ENCODE measurements at places on chromosomes 11 and 22.

- DNase-seq, result no peak
Measured at GRCh38 chr11:82355313-82355823, 378.3 kb downstream of the FAM181B start.

GRCh38 chr11:47533690-47534151 is 19.2 kb downstream of the CELF1 start:
- DNase-seq, result no peak

DNA sequence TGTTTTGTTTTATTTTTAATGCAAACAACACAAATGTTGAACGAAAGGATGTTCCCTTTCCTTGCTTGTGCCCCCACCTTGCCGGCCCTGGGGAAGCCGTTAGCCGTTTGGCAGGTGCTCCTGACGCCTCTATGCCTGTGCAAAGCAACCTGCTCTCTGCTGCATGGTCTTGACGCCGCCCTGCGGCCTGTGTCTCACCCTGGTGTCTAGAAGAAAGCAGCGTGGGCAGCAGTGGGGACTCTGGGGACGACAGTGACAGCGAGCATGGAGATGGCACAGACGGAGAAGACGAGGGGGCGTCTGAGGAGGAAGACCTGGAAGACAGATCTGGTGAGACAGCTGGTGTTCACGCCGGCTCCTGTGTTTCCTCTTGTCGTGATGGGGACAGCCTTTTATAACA is 5.5 kb downstream of the PHRF1 start:
- DNase-seq, result no peak

DNA sequence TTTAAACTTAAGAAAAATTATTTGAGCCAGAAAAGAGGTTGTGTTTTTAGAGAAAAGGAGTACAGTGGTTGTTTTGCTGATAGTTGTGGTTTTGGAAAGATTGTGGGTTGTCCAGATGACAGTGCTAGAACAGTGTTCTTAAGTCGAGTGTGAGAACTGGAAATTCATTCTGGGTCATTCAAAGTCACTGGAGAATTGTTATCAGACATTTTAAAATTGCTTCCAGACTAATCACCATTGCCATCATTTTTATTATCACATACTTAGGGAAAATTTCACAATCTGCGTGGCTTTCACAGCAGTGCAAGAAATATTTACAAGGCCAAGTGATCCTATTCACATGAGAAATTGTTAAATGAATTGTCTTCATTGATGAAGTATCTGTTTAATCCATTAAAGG is 242.2 kb upstream of the DDI1 start:
- DNase-seq, result no peak

DNA sequence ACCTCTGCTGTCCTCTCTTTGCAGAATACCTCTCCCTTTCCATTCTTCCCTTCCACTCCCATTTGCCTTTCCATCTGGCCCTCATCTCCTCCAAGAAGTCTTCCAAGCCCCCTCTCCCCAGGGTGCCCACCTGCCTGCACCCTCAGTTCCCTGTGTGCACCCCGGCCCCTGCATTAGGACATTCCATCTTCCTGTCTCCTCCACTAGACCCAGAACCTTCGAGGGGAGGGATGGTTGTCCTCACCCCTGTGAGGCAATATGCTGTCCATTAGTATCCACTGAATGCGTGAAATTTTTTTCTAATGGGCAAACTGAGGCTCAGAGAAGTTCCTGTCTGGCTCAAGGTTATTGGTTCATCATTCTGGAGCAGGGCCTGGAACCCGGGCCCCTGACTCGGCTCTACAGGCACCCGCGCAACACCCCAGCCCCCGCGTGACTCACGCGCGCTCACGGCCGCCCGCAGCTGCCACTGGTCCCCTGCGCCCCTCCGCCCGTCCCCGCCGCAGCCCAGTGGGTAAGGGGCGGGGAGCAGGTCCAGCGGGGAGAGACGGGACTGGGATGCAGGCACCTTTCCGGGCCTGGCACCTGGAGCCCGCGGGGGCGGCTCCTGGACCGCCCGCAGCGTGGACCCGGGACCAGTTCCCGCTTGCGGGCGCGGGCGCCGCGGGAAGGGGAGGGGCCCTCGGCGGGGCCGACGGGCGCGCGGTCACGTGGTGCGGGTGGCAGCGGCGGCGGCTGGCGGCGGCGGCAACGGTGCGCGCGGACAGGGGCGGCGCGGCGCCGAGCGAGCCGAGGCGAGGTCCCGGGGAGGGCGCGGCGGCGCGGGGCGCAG is 7.0 kb downstream of the SEPTIN3 start:
- peak; percentile 91 for DNase-seq

GRCh38 chr22:26893173-26894110 is 236.1 kb downstream of the MIAT start:
- DNase-seq, result peak; percentile 44

DNA sequence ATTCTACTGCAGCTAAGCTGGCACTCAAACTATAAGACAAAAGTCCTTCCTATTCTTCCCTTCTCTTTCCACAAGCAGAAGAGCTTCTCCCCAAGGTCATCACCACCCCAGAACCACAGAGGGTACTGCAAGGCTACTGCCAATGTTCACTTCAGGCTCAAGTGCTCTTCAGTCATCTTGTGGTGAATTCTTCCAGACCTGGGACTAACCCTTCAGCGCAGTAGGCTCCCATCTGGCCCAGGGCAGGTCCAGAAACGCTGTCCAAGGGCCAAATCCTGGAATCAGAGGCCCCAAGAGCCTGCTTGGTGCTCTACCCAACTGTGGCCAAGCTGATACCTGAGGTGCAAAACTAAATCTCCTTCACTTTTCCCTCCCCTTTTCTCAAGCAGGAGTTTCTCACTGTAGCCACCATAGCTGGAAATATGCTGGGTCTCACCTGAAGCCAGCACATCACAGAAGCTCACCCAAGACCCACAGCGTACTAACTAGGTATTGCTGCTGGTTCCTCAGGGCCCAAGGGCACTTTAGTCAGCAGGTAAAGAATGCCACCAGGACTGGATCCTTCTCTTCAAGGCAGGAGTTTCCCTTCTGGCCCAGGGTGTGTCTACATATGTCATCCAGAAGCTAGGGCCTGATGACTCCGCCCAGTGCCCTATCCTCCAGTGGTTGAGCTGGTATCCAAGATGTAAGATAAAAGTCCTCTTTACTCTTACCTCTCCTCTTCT is 27.8 kb downstream of the FCHSD2 start:
- DNase-seq, result no peak

GRCh38 chr11:86047275-86047991 is 21.5 kb downstream of the PICALM start:
- no peak for DNase-seq

DNA sequence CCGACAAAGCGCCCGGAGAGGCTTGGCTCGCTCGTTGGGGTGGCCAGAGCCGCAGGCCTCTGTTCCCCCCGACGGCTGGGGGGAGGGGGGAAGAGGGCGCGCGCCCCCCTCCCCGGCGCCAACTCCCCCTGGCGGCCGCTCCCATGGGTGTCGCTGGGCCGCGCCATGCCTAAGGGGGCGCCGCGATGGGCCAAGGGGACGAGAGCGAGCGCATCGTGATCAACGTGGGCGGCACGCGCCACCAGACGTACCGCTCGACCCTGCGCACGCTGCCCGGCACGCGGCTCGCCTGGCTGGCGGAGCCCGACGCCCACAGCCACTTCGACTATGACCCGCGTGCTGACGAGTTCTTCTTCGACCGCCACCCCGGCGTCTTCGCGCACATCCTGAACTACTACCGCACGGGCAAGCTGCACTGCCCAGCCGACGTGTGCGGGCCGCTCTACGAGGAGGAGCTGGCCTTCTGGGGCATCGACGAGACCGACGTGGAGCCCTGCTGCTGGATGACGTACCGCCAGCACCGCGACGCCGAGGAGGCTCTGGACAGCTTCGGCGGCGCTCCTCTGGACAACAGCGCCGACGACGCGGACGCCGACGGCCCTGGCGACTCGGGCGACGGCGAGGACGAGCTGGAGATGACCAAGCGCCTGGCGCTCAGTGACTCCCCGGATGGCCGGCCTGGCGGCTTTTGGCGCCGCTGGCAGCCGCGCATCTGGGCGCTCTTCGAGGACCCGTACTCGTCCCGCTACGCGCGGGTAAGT is 1.4 kb downstream of the KCNC1 start:
- peak; percentile 68 for DNase-seq

DNA sequence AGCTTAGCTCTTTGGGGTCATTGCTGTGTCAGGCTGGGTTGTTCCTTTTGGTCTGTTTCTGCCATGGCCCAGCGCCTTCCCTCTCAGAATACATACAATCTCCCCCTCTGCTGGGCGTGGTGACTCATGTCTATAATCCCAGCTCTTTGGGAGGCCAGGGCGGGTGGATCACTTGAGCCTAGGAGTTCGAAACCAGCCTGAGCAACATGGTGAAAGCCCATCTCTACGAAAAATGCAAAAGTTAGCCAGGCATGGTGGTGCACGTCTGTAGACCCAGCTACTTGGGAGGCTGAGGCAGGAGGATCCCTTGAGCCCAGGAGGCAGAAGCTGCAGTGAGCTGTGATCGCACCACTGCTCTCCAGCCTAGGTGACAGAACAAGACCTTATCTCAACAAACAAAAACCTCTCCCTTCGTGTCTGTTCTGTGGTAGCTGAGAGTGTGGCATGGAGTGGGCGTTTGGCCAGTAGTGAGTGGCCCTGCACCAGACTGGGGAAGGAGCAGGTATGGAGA is 46.7 kb upstream of the RAB1B start:
- no peak for DNase-seq

- no peak for DNase-seq
Measured at GRCh38 chr11:71244116-71244810, 8.1 kb downstream of the SHANK2 start.

GRCh38 chr22:38203090-38203810 is 1.5 kb downstream of the MAFF start:
- DNase-seq, result peak; percentile 73

DNA sequence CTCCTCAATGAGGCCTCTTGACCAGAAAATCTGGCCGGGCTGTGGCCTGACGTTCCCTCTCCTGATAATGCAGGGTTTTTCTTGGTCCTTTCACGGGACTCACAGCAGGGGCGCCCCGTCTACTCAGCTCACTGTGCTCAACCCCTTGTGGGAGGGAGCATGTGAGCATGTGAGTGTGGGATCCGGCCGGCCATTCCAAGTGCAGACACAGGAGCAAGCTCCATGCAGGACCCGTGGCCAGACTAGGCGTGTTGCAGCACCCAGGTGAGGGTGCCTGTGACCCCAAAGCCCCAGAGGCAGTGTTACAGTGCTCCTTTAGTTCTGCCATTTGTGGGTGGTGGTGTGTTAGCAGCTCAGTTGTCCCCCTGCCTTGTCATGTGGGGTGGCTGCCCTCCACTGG is 18.0 kb downstream of the DHCR7 start:
- no peak for DNase-seq

DNA sequence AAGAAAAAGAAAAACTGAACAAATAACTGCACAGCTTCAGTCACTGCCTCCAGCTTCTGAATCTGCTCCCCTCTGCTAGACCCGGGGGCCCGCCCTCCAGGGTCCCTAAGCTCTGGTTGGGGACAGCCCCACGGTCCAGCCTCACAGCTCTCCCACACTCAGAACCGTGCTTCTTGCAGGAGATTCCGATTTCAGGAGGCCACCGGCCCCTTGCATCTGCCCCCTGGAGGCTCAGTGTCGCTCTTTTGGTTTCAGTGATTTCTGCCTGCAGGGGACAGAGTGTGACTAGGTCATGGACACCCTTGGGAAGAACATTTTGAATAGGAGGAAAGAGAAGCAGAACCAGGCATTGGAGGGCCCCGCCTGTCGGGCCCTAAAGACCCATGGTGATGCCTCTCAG is 23.1 kb upstream of the RPS3 start:
- no peak for DNase-seq

DNA sequence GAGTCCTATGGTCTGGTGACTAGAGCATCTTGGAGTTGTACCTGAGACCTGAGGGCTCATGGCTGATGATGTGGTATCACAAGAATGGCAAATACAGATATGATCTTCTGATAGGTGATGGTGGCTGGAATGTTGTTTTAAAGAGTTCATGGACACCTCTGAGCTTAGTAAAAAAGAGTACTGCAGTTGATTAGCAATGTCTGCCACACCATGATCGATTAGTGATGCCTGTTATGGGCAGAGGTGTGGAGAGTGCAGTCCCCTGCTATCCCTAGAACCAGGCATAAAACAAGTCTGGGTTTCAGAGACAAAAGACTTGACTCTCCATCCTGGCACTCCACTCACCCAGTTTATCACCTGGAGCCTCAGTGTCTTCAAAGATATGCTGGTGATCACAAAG is 1.4 kb upstream of the BATF2 start:
- peak; percentile 42 for DNase-seq

DNA sequence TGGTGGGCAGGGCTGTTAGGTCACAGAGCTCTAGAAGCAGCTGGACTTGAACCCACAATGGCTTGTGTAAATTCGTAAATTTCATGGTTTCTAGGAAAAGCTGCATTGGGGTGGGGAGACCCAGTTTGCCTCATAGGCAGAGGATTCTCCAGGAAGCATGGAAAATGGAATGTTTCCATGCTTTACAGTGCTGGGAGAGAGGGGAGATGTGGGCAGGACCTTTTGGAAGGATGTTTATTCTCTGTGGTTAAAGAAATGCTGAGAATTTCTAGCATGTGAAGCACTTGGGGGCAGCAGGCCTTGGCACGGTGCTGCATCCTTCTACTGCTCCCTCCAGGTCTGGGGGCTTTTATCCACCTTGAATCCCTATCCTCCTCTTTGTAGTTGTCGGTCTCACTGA is 46.3 kb downstream of the TRAF6 start:
- no peak for DNase-seq

GRCh38 chr22:45476814-45477213 is 25.9 kb upstream of the FBLN1 start:
- no peak for DNase-seq

GRCh38 chr11:129249923-129250322 is 57.8 kb upstream of the ARHGAP32 start:
- DNase-seq, result no peak

DNA sequence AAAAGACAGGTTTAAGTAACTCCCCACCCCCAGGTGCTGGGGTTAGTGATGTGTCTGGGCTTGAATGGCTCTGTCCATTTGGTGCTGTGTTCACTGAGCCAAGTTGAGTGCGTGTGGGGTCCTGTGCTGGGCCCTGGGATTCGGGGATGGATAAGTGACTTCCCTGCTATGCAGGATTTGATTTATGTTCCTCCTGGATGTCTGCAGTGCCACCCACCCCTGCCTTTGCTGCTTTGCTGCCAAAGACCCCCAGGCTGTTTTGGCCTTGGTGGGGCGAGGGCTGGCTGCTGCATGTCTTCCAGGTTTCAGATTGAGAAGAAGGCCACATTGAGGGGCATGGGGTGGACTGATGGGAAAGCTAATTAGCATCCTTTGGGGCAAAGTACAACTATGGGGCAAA is 77.9 kb upstream of the PARVG start:
- DNase-seq, result no peak

- peak; percentile 35 for DNase-seq
Measured at GRCh38 chr11:78417175-78417887, at the start of gene GAB2. Gene GAB2, minus strand, starts transcription at chr11:78417820. Its CDS starts 100 bp downstream, at chr11:78417720.

- DNase-seq, result no peak
Measured at GRCh38 chr11:58659404-58659803, 36.9 kb downstream of the CNTF start.

GRCh38 chr22:43004362-43005035 is 10.4 kb downstream of the PACSIN2 start:
- no peak for DNase-seq

All from iPS-NIHi11 (cell line).